ENCODE measurements at places on chromosomes 2 and 18. TPM values are rescaled to one million over a fixed set of nuclear protein-coding genes. Genes with fewer than 3 reads are reported as not detected.

Gene TBR1
- total RNA-seq, result not detected

Gene NPPC
- not detected for total RNA-seq

Gene CHAC2
- total RNA-seq, result 1.5 TPM

Gene TUBA3D
- not detected for total RNA-seq

Gene ALPI
- total RNA-seq, result not detected

Gene KYNU
- 1.3 TPM for total RNA-seq

Gene ATRAID
- 109 TPM for total RNA-seq

Gene MALL
- total RNA-seq, result not detected

Gene CCBE1
- total RNA-seq, result not detected

Gene SLC5A7
- not detected for total RNA-seq

Gene CTAGE1
- total RNA-seq, result not detected

Gene COL4A4
- total RNA-seq, result not detected

Gene TMEM178A
- not detected for total RNA-seq

Gene CNGA3
- total RNA-seq, result not detected

Gene MC4R
- not detected for total RNA-seq

Gene INHBB
- total RNA-seq, result not detected

Gene HRH4
- total RNA-seq, result 1.6 TPM

Gene LYPD6
- not detected for total RNA-seq

Gene ARHGAP25
- total RNA-seq, result 163 TPM

Gene TRIM43
- total RNA-seq, result not detected

Gene SNORC
- 1.5 TPM for total RNA-seq

Gene CYS1
- total RNA-seq, result not detected

Gene FZD7
- 0.47 TPM for total RNA-seq

Gene LCT
- total RNA-seq, result 0.06 TPM

Gene IDH1
- 25.9 TPM for total RNA-seq

Gene DES
- not detected for total RNA-seq

Gene ANTXR1
- total RNA-seq, result 0.58 TPM

Gene HOXD13
- total RNA-seq, result not detected

Gene PLGLB1
- total RNA-seq, result 11.7 TPM

Gene LBX2
- 0.30 TPM for total RNA-seq

Gene UPP2
- not detected for total RNA-seq

Gene DNAJC5G
- total RNA-seq, result not detected

Gene FSHR
- total RNA-seq, result not detected

Gene DYNAP
- total RNA-seq, result not detected

Gene LRRTM4
- not detected for total RNA-seq

Gene MTCL1
- total RNA-seq, result 0.36 TPM

Gene TMEM182
- 3.9 TPM for total RNA-seq

Gene RFTN2
- not detected for total RNA-seq

Gene ZNF142
- 44.4 TPM for total RNA-seq

Gene ZNF892
- 5.9 TPM for total RNA-seq

Gene NEU2
- not detected for total RNA-seq

Gene ANKRD23
- total RNA-seq, result 19.4 TPM

Gene SRD5A2
- not detected for total RNA-seq

Gene RAMP1
- not detected for total RNA-seq

Gene CFAP221
- not detected for total RNA-seq

Gene KCNK3
- not detected for total RNA-seq

Gene E2F6
- total RNA-seq, result 8.5 TPM

Gene BUB1
- 1.7 TPM for total RNA-seq
